ENCODE measurements at places on chromosomes 2 and 18. TPM values are rescaled to one million over a fixed set of nuclear protein-coding genes. Genes with fewer than 3 reads are reported as not detected.

The FSHR gene
- not detected for total RNA-seq

The ANKRD62 gene
- total RNA-seq, result not detected

GRCh38 chr2:54927751-54928615 is 122.3 kb downstream of the RTN4 start:
- no peak for DNase-seq

- DNase-seq, result no peak
Measured at GRCh38 chr18:34222307-34223163, 2.2 kb downstream of the NOL4 start.

GRCh38 chr18:55314031-55314430 is 274.0 kb downstream of the TCF4 start:
- DNase-seq, result no peak

- no peak for DNase-seq
Measured at GRCh38 chr2:232420463-232421188, 14.0 kb downstream of the ALPG start.

- DNase-seq, result no peak
Measured at GRCh38 chr2:11502740-11503292, 31.0 kb upstream of the GREB1 start.
